ENCODE measurements at places on chromosomes 12 and 14. TPM values are rescaled to one million over a fixed set of nuclear protein-coding genes. Genes with fewer than 3 reads are reported as not detected.

The CIDEB gene
- total RNA-seq, result 43.0 TPM

- peak; percentile 45 for DNase-seq
These were observed 838 bp downstream of the LRIG3 start for GRCh38 chr12:58919231-58920101.

DNA sequence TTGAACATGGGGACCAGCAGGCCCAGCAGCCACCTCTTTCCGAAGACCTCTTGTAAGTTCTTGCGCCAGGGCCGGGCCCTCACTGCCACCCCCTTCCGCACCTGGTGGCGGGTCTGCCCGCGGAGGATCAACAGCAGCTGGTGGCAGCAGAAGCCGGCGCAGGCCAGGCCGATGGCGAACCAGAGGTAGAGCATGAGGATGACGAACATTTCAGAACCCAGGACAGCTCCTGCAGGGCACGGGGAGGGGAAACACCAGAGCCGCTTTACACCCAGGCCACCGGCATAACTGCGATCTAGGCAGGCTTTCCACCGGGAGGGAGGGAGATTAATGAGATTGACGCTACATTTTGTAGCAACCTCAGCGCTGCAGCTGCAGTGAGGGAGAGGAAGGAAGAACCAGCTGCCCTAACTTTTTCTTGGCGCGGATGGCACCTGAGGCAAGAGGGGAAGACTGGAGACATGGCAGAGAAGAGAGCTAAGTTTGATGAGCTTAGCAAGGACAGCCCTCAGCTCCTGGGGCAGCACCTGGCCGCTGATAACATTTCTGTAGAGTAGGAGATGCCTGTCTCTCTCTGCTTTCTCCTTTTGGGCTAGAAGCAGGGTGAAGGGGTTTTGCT, 7.8 kb downstream of the ZDHHC22 start:
- DNase-seq, result peak; percentile 88

GRCh38 chr12:124517260-124518050, 50.0 kb downstream of the NCOR2 start:
- peak; percentile 75 for DNase-seq

The STYK1 gene
- total RNA-seq, result 0.48 TPM

The KRT2 gene
- not detected for total RNA-seq

DNA sequence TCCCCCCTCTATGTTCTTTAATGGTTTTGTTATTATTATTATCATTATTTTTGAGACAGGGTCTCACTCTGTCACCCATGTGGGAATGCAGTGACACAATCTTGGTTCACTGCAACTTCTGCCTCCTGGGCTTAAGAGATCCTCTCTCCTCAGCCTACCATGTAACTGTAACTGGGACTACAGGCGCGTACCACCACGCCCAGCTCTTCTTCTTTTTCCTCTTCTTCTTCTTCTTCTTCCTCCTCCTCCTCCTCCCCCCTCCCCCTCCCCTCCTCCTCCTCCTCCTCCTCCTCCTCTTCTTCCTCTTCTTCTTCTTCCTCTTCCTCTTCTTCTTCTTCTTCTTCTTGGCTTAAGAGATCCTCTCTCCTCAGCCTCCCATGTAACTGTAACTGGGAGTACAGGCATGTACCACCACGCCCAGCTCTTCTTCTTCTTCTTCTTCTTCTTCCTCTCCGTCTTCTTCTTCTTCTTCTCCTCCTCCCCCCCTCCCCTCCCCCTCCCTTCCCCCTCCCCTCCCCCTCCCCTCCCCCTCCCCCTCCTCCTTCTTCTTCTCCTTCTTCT, 5.4 kb upstream of the KRT7 start:
- DNase-seq, result no peak

The NKX2-1 gene
- 2.7 TPM for total RNA-seq

DNA sequence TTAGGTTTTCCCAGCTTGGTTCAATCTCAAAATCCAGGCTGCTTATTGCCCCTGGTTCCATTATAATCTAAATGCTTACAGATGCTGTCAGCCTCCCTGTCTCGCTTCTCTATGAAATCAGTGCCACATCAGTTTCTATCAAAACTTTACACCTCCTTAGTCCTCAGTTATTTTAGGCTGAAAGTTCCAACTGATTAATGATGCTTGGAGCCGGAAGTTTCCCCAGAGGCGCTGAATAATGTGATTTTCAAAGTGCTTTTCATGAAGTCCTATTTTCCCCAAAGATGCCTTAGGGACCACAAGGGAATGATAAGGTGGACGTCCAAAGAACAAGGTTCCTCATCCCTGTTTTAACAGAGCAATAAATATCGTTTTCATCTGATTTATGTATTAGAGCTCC, 262.4 kb upstream of the RMST start:
- no peak for DNase-seq

- DNase-seq, result no peak
These were observed 94.1 kb downstream of the GCH1 start for GRCh38 chr14:54808326-54809161.

GRCh38 chr12:7602277-7602676, 63.4 kb downstream of the APOBEC1 start:
- no peak for DNase-seq

GRCh38 chr14:92105893-92106142, 564 bp downstream of the ATXN3 start:
- peak; percentile 43 for DNase-seq

DNA sequence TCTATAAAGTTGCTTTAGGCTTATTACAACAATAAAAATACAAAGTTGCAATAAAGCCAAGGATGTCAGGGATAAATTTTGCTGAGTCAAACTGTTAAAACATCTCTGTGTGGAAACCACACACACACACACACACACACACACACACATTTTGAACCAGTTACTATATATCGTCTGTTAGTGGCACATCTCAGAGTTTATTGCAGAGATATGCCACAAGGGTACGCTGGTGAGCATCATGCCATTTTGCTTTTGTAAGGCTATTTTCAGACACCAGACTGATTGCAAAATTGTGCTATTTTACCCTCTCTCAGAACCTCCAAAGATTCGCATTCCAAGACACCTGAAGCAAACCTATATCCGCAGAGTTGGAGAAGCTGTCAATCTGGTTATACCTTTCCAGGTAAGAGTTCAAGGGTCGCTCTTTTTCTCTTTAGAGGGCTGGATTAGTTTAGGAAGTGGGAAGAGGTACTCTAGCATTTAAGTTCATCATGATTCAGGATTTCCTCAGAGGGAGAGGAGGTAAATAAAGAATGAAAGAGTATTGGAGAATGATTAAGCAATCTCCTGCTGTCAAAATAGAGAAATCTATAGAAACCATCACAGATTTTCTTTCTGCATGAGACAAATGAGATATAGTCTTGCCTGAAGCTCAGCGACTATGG, 27.3 kb upstream of the CHPT1 start:
- DNase-seq, result peak; percentile 50

- DNase-seq, result no peak
These were observed 2.2 kb downstream of the NCKAP5L start for GRCh38 chr12:49825971-49826421.

DNA sequence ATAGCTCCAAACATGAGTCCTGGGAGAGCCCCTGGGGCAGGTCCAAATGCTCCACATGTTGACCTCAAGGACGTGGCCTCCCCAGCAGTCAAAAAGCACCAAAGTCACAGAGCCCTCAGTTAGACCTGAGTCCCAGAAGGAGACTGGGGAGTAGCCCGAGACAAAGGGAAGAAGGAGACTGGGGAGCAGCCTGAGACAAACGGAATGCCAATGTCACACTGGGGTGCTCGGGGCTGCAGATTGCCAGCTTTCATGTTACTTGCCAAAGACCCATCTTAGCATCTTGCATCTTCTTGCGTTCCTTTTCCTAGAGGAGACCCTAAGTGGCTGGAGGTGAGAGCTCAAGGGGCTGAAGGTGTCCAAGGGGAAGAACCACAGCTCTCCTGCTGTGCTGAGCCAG, 14.9 kb downstream of the PLEKHD1 start:
- DNase-seq, result no peak

DNA sequence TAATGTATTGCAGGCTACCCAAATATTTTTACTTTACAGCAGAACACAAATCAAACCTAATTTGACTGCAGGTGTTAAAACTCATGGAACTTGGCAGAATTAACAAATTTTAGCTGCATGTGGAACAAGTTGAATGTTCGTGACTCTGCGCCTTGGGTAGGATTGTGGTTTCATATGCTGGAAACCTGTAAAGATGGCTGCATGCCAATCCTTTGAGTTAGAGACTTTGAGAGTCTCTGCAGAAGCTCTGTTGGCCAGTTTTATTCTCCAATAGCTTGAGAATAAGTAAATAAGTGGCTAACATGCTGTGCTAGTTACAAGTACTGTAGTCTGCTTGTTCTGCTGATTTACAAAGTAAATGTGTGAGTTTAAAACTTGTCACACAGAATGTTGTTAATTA, 77.8 kb downstream of the PDE6H start:
- DNase-seq, result peak; percentile 12

The KRT79 gene
- 0.07 TPM for total RNA-seq

DNA sequence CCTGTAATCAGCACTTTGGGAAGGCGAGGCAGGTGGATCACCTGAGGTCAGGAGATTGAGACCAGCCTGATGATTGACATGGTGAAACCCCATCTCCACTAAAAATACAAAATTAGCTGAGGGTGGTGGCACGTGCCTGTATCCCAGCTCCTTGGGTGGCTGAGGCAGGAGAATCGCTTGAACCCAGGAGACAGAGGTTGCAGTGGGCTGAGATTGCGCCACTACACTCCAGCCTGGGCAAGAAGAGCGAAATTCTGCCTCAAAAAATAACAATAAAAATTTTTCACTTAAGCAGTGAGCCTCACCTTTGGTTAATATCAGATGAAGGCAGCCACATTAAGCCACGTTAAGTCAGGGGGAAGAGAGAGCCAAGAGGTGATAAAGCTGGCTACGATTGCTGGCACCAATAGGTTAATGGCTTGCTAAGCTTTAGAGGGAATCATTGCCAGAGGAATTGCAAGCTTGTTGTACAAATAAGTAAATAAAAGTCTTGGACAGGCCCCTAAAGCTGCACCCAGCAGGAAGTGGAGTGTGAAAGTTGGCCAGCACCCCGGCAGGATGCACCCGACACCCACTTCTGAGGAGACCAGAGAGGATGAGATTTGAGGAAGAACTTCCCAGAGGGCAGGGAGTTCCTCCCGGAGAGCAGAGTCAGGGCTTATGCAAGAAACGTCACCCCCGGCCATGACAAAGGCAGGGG, 41.3 kb upstream of the TESC start:
- no peak for DNase-seq

DNA sequence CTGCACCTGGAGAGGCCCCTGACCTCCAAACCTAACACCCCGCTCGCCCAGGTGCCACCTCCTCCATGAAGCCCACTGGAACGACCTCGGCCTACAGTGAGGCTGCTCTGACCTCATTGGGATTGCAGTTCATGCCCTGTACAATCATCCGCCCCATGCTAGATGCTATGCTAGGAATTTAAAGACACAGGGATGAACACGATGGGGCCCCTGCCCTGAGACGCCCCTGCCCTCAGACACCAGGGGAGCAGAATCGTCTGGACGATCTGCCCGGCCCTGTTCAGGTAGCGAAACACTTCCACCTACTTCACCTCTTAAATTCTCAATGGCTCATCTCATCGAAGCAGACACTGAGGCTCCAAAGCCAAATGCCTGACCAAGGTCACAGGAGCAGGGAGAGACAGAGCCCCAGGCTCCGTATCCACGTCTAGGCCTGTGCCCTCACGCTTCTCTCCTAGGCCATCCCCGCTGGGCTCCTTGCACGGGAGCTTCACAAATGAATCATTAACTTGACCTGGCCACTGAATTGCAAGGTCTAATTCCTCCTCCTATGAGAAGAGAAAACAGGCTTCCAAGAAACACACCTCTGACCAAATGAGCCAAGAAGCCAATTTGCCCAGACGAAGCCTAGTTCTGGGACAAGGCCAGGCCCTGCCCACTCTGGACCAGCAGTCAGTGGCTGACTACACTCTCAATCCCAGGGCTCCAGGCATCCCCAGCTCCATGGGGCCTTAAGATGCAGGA, 35.2 kb downstream of the SCARB1 start:
- peak; percentile 70 for DNase-seq

GRCh38 chr14:34324363-34324795, 137.7 kb downstream of the SPTSSA start:
- peak; percentile 67 for DNase-seq

DNA sequence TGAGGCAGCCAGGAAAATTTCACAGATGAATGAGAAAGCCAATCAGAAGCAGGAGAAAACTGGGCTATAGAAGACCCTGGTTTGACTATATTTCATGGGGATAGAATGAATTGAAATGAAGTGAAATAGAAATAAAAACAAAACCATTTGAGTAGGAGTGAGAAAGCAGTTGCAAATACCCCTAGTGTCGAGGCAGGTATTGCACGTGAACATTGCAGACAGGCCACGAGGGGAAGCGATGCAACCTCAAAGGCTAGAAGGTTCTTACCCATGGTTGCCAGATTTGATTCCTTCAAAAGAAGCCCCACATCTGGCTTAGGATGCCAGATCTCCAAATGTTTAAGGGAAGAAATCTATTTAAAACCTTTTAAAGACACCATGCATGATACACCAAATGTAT, 648.9 kb downstream of the VRK1 start:
- no peak for DNase-seq

DNA sequence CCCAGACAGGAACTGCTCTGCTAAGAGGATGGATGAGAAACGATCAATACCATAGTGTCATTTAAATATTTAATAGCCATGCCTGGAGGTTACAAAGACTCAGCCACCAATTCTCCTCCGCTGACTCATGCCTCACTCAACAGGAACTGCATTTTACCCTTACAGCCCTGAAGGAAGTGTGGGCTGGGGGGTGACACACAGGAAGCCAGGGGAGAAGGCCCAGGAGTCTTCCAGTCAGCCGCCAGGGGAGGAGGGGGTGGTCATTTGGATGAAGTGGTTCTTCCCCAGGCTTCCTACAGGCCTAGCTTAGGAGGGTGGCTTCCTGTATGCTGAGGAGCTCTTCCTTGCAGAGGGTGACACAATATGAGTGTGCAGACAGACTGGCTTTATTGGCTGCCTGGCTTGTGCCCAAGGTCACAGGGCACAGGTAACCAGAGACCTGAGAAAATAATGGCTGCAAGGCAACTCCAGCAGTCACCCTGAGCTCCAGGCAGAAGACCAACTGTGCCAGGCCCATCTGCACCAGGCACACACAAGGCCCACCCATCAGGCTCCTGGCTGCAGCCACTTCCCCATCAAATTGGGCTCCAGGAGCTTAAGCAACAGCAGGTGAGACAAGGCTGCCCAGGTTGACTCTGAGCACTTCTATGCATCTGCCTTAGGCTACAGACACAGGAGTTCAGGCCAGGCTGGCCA, 30.6 kb upstream of the RPLP0 start:
- DNase-seq, result peak; percentile 78

DNA sequence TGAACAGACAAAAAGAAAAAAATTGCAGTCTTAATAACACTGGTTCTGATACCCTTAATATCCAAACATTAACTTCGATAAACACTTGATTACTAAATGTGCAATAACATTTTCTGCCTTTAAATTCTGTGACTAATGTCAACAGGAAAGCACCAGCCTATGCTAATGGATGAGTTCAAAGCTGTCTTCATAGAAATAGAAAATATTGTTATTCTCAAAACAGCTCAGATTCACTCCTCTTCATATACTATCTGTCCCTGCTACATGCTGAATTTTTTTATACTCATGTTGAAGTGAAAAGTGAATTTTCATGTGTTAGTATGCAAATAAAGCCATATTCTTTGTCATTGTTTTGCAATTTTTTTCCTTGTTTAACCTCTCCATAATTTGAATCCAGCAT, 13.9 kb downstream of the TAS2R43 start:
- no peak for DNase-seq

The CMAS gene
- total RNA-seq, result 57.2 TPM

The LYZ gene
- 282 TPM for total RNA-seq

GRCh38 chr12:20423557-20423956, 55.2 kb downstream of the PDE3A start:
- DNase-seq, result no peak

- no peak for DNase-seq
These were observed 4.9 kb upstream of the ATP23 start for GRCh38 chr12:57936513-57936883.

GRCh38 chr12:59737725-59738463, 142.1 kb downstream of the SLC16A7 start:
- no peak for DNase-seq
